ENCODE measurements at places on chromosomes 4 and X.

DNA sequence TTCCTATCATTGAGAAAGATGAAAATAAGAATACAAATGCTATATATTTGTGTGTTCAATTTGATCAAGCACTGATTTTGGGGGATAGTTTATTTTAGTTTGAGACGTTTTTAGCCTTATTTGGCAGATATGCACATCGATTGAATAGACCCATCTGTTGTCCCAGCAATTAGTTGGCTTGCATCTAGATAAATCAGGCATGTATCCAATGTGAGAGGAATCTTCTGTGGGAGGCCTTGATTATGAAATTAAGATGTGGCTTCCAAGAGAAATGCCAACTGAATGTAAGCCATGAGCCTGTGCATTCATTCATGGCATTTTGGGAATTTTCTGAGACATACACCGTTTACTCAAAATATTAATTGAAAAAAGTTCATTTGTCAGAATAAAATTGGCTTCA lies 623.1 kb downstream of the TECRL start:
- no peak for DNase-seq

DNA sequence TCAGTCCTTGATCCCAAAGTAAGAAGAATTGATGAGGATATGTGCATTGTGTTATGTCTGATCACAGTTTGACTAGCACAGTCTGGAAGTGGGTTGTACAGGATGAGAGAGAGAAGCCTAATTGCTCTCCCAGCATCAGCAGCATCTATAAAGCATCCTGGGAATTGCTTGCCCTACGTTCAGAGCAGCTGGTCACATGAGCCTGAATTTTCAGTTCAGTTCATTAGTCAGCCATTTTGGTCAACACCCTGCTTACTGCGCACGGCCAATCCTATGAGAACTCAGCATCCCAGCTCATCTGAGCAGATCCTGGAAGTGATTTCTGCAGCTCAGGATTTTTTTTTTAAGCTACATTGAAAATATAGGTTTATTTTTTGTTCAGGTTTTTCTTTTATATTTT lies at the start of gene RUFY3:
RUFY3 (plus strand) TSS at position 218 of the 400 bp plus-strand sequence. CDS start 610 bp downstream, outside the sequence.
- DNase-seq: no peak

- no peak for DNase-seq
Measured at GRCh38 chrX:145821291-145821897, 3.8 kb downstream of the SLITRK2 start.

GRCh38 chrX:153884590-153884989 lies 1.4 kb downstream of the L1CAM start:
- no peak for DNase-seq
